Cerebellum (tissue), 4 donors: ENCODE measurements at places on chromosomes 12 and 14. TPM values are rescaled to one million over a fixed set of nuclear protein-coding genes. Genes with fewer than 3 reads are reported as not detected.

DNA sequence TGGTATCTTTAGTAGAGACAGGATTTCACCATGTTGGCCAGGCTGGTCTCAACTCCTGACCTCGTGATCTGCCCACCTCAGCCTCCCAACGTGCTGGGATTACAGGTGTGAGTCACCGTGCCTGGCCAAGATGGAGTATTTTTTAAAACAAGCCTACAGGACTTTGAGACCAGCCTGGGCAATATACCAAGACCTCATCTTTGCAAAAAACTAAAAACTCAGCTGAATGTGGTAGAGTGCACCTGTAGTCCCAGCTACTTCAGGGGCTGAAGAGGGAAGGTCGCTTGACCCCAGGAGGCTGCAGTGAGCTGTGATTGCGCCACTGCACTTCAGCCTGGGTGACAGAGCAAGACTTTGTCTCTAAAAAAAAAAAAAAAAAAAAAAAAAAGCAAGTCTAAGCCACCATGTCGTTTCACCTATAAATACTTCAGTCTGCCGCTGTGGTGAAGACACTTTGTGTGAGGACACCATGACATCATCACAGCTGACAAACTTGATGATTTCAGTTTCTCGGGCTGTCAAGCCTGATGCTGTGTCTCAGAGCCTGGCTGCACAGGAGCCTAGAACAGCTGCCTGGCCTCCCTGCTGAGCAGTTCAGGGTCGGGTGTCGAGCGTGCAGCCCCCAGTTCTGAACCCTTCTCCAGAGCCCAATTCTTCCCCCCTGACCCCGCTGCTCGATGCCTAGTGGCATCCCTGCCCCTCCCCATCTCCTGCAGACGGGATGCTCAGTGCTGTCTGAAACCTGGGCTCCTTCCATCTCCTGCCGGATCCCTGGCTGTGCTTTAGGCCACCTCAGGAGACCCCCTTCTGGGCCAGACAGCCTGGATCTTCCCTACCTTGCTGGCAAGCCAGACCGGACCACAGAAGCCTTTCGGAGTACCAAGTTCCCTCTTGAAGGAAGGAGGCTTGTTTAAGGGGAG, 119.2 kb upstream of the EVL start:
- DNase-seq: no peak

DNA sequence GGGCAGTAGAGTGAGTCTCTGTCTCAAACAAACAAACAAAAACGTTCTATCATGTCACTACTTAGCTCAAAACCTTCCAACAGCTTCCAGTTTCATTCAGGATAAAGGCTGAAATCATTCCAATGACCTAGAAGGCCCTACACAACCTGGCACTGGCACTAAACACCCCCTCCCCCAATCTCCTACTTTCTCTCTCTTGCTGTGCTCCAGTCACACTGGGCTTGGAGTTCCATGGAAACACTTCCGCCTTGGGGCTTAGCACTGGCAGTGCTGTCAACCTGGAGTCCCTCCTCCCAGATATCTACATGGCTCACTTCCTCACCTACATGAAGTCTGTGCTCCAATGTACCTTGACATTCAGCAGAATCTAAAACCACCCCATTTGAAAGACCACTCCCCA, 65.0 kb upstream of the SINHCAF start:
- no peak for DNase-seq

- peak; percentile 59 for DNase-seq
Observed at GRCh38 chr14:64510825-64511671, 6.5 kb downstream of the ZBTB1 start.

DNA sequence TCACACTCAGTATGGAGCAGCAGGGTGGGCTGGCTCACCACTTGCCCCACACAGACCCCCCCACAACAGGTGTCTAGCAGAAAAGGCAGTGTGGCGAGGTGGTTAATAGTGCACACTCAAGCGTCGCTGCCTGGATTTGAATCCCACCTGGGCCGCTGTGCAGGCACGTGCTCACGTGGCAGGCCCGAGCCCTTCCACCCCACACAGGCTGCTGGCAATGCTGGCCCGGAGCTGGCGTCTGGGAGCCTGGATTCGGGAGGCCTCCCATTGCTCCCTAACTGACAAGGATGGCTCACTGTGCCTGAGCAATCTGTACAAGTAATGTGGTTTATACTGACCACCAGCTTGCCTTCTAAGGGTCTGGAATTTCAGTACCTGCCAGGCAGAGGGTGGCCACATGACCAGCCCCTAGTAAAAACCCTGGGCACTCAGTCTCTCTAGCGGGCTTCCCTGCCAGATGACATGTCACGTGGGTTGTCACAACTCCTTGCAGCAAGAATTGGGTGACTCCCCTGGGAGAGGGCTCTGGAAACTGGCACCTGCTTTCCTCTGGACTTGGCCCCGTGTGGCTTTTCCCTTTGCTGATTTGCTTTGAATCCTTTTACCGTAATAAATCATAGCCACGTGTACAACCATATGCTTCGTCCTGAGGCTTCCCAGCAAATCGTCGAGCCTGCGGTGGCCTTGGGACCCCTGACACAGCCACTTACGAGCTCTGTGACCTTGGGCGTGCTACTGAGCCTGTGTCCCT, 72.8 kb downstream of the SCARB1 start:
- no peak for DNase-seq

DNA sequence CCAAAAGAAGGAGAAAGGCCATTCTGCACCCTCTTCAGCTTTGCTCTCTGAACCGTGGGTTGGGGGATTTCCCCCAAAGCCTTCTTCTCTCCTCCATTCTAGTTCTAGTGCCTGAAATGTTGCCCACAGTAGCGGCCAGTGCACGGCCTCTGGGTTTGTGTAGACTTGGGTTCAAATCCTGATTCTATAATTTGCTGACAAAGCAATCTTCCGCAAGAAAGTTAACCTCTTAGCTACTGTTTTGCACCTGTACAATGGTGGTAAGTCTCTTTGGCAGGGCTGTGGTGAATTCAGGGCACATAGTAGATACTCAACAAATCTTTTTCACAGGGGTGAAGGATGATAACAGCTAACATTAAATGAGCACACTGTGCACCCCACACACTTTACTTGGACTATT, 5.8 kb upstream of the CACNA1C start:
- DNase-seq: no peak

DNA sequence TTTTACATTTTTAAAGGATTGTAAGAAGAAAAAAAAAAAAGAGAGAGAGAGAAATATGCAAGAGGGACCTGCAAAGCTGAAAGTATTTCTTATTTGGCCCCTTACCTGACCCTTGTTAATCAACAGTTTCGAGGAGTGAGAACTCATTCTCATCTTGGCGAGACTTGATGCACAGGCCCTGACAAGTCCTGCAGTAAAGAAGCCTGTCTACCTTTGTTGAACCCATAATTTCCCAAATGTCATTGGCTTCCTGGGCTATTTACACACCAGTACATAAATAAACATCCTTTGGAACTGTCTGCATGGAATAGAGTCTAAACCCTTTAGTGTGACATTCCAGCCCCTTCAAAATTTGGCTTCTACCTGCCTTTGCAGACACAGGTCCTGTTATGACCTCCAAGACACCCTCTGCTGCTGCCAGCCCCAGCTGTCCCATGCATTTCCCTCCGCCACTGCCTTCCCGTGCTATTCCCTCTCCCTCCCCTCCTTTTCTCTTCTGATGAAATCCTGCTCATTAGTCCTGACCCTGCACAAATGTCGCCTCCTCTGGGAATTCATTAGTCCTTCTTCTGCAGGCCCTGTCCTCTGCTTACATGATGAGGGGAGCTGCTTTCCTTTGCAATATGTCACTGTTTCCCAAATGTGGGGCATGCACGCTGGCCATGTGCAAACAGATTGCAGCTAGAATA, 35.1 kb downstream of the MYL2 start:
- no peak for DNase-seq

ALX1 gene
- not detected for total RNA-seq
